ENCODE measurements at places on chromosomes 5 and 9.

DNA sequence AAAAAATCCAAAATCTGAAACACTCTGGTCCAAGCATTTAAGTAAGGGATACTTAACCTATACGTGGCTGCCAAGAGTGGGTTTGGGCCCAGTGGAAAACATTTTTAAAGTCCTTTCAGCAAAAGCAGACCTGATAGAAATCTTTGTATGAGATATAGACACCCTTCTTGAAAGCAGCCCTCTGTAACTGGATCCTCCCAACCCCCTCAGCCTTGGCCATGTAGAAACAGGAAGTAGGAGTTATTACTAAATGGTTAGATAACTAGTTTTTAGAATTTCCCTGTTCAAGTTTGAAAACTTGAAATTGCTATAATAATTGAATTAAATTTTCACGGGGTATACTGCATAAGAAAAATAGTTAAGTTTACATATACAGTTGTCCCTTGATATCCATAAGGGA, 111.3 kb upstream of the PCA3 start:
- no peak for DNase-seq

DNA sequence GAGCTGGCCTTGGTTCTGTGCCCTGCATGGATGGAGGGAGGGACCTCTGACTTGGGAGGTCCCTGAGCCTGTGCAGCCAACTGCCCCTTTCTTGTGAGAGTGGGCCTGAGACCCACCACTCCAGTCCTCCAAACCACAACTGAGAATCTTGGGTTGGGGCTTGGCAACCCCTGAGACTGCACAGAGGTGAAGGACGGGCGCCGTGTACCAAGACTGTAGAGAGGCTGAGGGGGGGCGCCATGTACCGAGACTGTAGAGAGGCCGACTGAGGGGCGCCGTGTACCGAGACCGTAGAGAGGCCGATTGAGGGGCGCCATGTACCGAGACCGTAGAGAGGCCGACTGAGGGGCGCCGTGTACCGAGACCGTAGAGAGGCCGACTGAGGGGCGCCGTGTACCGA, 59.3 kb upstream of the CACNA1B start:
- DNase-seq: no peak

DNA sequence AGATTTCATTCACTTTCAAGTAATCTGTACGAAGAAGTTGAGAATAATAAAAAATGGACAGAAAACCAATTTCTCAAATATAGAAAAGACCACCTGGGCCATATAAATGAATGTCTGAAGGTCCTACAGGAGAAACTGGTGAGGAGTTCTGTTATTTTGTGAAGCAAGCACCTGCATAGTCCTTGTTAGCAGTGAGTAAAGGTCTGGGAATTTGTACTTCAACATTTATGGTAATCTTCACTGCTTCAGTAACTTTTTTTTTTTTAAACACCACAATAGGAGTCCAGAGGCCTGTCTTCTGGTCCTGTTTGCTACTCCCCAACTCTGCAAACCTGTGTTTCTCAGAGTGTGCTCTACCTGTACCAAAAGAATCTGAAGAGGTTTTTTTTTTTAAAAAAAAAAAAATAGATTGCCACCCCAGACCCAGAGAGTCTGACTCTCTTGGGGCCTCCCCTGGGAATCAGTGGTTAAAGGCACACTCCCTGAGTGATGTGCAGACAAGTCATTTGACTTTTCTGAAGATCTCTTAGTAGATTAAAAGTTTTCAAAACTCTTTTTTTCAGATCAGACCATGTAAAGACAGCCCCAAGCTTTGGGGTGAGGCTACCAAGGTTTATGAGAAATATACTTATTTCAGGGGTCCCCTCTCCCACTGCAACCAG, 55.5 kb downstream of the FAM81B start:
- DNase-seq: no peak

- no peak for DNase-seq
Measured at GRCh38 chr5:169150108-169150507, 150.8 kb downstream of the SLIT3 start.

GRCh38 chr5:167968837-167969236, 322.6 kb upstream of the WWC1 start:
- no peak for DNase-seq

GRCh38 chr5:38189081-38189504, 69.3 kb upstream of the EGFLAM start:
- no peak for DNase-seq

DNA sequence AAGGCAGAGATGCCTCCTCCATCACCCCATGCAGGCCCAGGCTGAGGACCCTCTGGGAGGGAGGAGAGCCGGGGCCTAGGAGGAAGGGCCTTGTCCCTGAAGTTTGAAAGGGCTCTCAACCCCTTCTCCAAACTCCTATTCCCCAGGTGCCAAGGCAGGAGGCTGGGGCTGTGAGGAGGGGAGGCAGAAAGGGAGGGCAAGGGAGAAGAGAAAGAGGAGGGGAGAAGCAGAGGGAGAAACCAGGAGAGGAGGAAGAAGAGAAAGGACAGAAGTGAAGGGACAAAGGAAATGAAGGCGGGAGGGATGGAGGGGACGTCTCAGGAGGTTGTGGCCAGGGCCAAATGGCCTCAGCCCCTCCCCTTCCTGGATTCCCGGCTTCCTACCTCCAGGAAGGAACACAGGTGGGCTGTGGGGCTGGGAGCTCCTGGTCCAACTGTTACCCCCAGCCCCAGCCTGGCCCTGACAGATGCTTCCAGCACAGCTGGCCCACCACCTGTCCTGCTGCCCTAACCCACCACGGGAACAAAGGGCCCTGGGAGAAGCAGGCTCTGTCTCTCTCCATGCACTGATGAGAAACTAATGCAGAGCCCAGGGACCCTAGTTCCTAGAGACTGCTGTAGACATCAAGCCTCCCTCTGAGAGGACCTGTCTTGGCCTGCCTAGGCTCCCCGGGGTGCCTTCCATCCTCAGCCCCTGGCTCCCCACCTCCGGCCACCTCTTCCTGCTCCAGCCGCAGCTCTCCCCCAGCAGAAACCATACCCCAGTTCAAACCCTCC, 3.5 kb downstream of the DBN1 start:
- no peak for DNase-seq

GRCh38 chr5:17882760-17883488, 248.7 kb downstream of the TAF11L14 start:
- DNase-seq: peak; percentile 33

- no peak for DNase-seq
Measured at GRCh38 chr9:83991355-83991754, 10.8 kb downstream of the RMI1 start.

DNA sequence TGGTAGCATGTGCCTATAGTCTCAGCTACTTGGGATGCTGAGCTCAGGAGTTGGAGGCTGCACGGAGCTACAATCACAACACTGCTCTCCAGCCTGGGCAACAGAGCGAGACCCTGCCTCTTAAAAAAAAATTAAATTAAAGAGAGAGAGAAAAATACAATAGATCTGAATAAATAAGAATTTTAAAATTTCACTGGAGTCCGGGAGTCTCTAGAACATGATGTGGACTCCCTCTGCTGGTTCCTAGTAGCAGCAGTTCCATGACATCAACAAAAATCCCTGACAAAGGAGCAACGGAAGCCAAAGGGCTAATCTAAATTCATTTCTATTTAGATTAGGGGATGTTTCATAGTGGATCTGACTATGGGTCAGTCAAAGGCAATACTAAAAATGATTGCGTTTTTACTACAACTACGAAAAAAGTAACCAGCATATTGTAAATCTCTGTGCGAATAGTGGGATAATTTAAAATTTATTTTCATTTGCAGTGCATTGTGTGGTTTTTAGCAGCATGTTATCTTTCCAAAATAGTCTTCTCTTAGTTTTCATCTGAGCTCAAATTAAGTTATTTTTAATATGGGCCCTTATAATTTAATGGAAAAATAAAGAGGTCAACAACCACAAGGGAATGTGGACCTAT, 6.7 kb downstream of the INIP start:
- DNase-seq: peak; percentile 2

DNA sequence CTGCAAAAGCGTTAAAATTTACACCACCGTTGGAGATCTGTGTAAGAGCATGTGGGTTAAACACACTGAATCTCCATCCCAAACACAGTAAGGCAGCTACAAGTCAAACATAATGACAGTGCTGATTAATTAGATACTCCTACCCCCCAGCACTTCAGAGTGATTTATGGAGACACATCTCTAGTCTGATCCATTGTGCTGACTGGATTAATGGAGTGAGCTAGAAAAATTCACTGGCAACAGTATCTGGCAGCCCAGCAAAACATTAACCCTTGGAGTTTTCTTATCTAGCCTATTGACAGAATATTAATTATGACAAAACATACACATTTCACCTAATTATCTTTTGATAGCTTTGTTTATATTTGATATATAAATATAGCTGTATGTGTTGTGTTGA, 188.6 kb upstream of the ISL1 start:
- DNase-seq: no peak

DNA sequence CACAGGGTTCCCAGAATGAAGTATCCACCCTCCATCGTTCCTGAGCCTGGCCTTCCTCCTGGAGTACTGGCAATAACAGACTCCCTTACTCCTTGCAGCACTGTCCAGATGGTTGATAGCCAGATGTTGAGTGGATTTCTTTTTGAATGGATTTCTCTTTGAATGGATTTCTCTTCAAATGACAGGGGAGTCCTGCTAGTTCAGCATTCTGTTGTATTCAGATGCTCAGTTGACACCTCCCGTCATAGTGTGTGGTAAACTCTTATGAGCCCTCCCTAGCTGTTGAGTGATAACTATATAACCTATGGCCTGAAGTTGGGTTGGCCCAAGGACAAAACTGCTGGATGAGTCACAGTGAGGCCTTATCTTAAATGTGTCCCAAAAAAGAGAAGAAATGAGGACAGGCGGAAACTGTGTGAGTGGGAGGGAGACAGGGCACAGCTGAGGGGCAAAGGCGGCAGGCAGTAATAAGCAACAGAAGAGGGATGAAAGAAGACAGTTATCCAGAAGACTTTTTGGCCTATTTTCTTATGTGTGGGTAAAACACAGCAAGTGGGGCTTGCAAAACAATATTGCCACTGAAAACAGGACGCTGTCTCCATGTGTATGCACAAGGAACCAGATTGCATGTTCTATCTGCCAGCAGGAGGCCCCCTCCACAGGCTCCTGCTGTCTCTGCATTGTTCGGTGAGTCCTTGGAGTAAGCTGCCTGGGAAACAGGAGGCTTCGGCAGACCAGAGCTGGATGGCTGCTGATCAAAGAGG, 209.5 kb upstream of the S1PR3 start:
- DNase-seq: no peak

DNA sequence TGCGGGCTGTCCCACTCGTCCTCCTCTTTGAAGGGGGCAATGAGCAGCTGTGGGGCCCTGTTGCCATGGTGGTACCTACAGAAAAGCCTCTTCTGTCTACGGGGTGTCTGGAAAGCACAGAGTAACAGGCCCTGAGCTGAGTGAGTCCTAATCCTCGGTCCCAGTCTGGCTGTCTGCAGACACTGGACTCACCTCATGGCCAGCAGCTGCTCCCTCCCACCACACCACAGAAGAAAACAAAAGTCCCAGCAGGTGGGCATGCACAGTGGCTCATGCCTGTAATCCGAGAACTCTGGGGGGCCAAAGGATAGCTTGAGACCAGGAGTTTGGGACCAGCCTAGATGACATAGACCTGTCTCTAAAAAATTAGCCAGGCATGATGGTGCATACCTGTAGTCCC, 19.9 kb downstream of the P4HA2 start:
- DNase-seq: no peak

DNA sequence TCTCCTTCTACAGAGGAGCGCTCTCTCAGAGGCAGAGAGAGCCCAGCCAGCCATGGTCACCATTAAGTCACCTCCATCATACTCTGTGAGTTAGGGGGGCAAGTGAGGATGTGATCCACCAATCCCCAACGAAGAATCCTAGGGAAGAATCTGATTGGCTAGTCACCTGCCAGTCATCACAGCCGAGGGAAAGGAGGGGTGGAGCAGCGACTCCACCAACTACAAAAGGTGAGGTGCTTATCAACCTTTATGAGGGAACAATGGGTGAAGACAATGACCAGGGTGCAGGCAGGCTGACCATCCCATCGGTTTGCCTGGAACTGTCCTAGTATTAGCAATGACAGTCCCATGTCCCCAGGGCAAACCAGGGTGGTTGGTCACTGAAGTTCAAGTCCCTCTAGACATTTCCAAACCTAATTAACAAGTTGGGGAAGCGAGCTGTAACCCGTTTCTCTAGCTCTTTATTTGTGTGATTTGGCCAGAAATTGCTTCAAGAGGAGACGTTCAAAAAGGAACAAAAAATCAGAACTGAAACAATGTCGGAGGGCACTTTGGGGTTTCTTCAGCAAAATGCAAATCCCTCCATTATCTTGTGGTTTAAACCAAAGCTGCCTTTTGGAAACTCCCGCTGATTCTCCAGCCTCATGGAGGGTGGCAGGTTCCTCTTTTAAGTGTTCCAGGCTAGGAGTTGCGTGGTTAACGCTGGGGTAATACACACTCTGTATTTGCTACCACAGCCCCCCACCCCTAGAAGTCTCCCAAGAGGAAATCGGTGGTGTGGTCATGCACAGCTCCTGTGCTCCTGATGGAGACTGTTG, 18.8 kb upstream of the FCN1 start:
- no peak for DNase-seq

- DNase-seq: no peak
Measured at GRCh38 chr9:102237094-102237493, 498.6 kb upstream of the GRIN3A start.

- no peak for DNase-seq
Measured at GRCh38 chr9:136826188-136826541, 16.1 kb upstream of the AJM1 start.

- DNase-seq: no peak
Measured at GRCh38 chr5:51172903-51173626, 210.2 kb upstream of the ISL1 start.

DNA sequence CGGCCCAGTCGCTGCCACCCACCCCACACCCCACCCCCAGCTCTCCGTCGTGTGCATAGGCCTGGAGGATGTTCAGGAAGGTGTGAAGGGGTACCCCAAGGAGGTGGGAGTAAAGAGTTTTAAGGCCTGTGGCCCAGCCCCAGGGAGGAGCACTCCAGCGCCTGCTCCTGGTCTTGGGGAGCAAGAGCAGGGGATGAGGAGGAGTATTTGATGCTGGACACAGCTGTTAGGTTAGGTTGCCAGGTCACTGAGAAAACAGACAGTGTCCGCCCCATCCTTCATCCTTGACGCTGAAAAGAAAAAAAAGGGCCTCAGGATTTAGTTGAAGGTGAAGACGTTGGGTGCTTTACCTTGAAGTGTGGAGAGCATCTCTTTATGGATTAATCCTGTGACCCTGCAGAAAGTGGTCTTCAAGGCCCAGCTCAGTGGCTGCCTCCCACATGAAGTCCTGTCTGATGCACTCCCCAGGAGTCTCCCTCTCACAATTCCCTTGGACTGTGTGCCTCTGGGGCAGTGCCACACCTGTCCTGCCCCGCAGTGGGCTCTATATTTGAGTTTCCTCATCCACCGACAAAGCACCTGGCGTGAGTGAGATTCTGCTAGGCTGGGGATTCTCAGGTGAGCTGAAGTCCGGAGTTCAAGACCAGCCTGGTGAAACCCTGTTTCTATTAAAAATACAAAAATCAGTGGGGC, 101.8 kb downstream of the SPRY4 start:
- no peak for DNase-seq

- no peak for DNase-seq
Measured at GRCh38 chr9:135244271-135245221, 157.1 kb downstream of the OLFM1 start.

DNA sequence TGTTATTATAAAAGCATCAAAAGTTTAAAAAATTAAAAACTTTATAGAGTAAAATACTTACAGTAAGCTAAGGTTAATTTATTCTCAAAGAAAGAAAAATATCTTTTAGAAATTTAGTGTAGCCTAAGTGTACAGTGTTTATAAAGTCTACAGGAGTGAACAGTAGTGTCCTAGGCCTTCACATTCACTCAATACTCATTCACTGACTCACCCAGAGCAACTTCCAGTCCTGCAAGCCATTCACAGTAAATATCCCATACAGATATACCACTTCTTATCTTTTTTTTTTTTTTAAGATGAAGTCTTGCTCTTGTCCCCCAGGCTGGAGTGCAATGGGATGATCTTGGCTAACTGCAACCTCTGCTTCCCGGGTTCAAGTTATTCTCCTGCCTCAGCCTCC, 73.1 kb upstream of the FST start:
- no peak for DNase-seq
